Hepatic stellate cell (primary cell): ENCODE measurements at places on chromosomes 7 and 10.

- DNase-seq, result peak; percentile 54
Measured at GRCh38 chr10:127148066-127148932, 48.1 kb downstream of the INSYN2A start.

- DNase-seq, result no peak
Measured at GRCh38 chr7:82464372-82464771, 20.8 kb upstream of the CACNA2D1 start.

DNA sequence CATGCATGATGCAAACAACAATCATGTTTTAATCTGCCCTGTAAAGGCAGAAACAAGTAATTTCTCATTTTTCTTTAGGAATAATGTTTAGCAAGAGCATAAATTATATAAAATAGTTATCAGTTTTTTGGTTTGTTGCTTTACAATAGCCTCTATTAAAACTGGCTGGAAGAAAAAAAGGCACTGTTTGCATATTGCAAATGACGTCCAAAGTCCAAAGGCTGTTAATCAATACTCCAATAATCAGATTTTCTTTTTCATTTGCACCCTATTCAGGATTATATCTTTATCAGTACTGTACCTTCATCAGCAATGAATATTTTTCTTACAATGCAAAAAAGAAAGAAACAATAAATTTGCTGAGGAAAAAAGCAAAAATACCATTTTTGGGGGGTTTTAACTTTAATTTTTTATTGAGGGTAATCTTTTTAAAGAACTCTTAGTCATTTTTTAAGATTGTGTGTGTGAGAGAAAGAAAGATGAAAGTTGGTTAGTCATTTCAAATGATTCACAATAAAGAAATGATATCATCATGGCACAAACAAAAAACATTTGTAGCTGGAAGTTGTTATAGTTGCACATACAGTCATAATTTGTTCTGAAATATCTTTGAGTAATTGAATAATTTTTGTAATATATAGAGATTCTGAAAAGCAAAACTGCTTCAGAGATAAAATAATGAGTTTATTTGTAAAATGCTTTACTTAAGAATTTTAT lies 44.4 kb upstream of the AKR1C2 start:
- peak; percentile 47 for DNase-seq

DNA sequence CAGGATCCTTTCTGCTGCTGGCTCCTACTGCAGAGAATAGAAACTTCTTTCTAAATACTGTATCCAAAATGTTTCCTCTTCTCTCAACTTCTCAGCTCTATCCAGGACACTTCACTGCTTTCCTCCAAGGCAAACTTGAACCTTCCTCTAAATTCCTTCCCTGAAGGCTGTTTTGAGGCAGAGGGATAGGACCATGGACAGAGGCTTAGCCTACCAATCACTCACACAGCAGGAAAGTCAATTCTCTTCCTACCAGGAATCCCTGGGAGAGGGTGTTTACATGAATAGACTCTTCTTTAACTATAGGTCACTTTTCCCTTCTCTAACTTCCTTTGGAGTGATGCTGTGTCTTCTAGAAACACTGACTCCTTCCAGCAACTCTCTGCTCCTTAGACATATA lies 115.6 kb upstream of the MKLN1 start:
- DNase-seq, result no peak

- DNase-seq, result no peak
Measured at GRCh38 chr7:72444026-72444776, 32.1 kb upstream of the CALN1 start.

DNA sequence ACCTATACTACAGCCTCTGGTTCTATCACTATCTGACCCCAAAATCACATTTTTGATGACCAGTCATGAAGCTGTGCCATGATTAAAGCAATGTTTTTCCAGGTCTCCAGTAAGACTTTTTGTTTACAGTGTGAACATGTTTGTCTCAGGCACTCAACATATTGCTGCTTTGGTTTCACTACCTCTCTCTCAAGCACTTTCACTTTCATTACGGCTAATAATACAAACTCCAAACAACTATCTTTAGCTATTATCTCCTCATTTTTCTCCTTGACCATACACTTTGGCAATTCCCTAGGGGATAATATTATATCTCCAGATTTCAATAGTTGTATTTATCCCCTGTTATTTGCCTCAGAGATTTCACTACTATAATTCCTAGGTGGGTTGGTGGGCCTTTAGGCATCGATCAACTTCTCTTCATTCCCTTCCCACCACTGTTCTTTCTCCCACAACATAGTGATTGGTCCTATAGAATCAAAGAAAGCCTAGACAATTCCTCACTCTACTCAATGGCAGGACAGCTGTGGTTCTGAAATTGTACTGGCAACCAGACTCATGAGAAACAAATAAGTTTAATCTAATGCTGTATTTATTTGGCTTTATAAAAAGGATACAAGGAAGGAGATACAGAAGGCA lies 261.4 kb upstream of the ZWINT start:
- DNase-seq, result no peak

- no peak for DNase-seq
Measured at GRCh38 chr10:60123668-60124067, 217.3 kb upstream of the CCDC6 start.

DNA sequence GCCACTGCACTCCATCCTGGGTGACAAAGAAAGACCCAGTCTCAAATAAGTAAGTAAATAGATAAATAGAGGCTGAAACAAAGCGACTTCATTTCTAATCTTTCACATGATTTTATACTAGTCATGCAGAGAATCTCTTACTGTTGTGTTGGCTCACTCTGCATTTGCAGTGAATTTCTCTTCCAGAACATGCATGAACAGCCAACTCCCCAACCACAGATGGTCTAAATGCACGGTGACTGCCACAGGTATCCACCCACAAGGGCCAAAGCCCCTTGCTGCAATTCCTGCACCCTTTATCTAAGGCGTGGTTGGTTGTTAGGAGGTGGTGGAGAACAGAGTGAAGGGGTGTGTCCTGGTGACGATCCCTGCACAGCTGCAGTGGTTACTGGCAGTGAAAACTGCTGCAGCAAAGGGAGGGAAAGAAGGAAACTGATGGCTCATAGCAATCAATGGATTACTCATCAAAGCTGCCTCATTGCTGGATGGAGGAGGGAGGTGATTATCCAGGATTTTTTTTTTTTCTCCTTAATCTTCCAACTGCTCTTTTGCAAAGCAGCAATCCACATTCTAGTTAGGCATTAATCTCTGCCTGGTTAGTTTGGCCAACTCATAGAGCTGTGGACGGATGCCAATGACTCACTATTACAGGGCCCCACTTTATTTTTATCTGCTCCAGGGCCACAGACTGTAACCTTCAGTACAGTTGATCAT lies 50.6 kb downstream of the PRTFDC1 start:
- peak; percentile 53 for DNase-seq

- DNase-seq, result peak; percentile 5
Measured at GRCh38 chr7:64878684-64879083, 24.4 kb upstream of the ZNF273 start.

DNA sequence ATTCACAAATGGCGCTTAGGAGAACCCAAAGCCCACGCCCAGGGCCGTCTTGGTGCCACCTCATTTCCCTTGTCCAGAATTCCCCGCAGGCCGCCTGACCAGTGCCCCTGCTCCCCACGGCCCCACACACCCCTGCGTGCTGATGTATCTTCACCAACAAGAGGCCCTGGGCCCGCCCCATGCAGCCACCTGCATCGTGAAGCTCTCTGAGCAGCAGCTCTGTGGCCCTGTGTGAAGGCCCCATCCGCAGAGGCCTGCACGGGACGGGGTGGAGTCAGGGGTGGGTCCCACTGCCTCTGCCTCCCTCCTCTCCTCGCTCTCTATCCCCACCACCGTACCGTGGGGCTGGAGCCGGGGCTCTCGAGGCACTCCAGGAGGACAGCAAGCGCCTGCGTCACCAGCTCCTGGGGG lies 14.7 kb downstream of the BRAT1 start:
- no peak for DNase-seq

DNA sequence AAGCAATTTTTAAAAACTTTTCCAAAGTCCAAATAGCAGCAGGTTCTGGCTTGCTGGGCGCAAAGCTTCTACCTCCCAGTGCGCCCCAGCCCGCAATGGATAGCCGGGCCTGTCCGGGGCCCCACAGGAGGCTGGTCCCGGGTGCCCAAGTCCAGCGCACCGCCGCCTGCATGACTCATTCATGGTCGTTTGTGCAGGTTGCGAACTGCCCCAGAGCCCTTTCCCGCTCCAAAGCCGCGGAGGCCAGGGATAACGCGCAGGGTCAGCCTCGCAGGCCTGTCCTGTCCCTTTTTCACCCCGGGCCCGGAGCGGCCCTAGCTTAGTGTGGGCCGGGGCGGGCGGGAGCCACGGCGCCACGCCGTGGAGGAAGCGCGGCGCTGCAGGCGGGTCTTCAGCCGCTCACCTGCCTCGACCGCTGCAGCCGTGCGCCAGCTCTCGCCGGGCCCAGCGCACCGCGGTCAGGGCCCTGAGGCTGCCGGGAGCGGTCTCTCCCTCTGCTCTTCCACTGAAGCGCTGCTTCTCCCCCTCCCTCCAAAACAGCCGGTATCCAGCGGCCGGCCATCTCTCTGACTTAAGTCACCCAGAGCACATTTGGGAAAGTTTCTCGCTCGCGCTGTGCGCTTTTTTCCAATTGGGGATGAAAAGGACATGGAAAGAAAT lies 1.7 kb upstream of the EGR2 start:
- DNase-seq, result peak; percentile 84
